ENCODE measurements at places on chromosomes 1 and 21. TPM values are rescaled to one million over a fixed set of nuclear protein-coding genes. Genes with fewer than 3 reads are reported as not detected.
A peak's percentile ranks its signal among the peaks of the same experiment; 100 is the strongest.

GRCh38 chr1:116151739-116152576 lies 40.8 kb downstream of the MAB21L3 start:
- DNase-seq, result peak; percentile 78

GRCh38 chr21:14543983-14544382 lies 2.1 kb downstream of the SAMSN1 start:
- DNase-seq, result no peak

GRCh38 chr1:207876131-207876530 lies 34.8 kb downstream of the CD34 start:
- peak; percentile 32 for DNase-seq

Gene C1orf185
- not detected for total RNA-seq

DNA sequence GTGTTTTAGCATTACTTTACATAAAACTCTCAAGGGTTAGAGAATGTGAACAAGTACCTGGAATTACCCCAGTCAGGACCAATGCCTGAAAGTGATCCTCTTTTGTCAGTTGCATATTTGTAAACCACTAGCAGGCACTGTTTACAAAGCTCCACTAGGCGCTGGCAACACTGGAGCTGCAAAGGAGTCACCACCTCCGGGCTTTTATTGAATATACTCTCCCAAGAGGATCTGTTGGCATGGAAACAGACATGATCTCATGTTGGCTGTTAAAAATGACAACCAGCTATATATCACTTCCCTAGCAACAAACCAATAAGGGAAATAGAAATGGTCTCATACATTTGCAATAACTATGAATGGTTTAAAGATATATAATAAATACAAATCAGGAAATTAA lies 116.0 kb downstream of the TTLL7 start:
- peak; percentile 16 for DNase-seq

DNA sequence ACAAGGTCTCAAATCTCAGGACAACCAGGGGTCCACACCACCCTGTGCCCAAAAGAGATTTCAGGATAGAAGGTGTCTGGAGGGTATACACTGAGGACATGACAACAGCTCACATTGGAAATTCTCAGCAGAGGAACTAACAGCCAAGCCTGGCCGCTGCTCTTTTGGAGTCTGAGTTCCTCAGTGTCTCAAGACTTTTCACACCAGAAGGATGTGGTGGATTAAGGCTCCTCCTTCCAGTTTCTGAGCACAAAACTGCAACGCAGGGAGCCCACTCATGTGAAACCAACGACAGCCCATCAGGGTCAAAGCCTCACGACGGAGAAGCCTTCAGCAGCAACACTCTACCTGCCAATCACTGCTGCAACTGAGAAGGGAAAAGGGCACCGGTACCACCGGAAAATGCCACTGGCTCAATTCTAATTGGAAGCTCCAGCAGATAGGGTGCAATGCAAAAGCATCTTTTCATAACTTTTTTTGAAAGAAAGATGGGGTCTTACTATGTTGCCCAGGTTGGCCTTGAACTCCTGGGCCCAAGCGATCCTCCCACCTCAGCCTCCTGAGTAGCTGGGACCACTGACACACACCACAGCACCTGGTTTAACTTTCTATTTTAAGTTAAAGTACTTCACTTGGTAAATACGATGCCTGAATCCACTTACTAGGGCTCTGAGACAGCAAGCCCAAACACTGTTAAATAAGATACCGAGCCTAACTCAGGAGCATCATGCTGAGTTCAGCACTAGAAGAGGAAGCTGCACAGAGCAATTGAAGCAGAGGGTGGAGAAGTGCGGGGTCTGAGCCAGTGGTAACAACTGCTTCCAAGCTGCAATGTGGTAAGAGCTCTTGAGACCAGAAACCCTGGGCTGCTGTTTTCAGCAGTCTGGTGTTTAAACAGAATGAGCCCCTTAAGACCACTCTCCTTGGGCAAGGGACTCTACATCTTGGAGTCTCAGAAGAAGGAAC lies 7.8 kb downstream of the CAPZB start:
- DNase-seq, result no peak

DNA sequence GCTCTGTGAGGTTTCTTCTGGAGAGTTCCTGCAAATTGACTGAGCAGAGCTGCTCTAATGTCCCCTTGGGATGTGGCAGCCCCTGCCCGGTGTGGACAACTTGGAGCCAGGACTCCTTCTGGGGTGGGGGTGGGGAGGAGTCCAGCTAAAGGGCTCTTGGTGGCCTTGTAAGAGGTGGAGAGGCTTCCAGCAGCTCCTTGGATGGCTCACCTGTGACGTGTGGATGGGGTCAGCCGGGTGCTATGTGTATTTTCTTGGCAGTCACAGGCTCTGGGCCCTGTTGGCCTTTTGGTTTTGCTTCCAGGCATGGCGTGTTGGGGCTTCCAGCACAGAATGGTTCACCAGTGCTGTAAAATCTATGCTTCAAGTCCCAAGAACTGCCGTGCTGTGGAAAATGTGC lies 38.2 kb downstream of the TRAPPC10 start:
- DNase-seq, result no peak

- DNase-seq, result no peak
Measured at GRCh38 chr21:44872649-44873355, 688 bp downstream of the PTTG1IP start.

DNA sequence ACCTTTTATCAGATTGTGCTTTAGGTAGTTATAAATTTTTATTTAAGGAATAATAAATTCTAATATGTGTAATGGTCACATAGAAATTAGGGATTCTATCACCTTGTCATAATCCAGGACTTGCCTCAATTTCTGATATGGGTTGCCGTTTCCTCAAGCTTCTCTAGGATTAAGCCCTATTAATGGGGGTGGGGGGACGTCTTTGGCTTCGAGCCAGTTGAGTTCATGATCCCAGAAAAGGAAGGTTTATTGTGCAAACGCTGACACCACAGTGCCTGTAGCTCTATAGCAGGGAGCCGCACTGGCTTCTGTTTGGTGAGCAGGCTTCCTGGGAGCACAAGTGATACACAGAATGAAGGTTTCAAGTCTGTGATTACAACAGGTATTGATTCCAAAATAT lies 22.0 kb upstream of the VAMP3 start:
- no peak for DNase-seq
